Central memory CD4-positive, alpha-beta T cell (primary cell): ENCODE measurements at places on chromosomes 16 and 17.

DNA sequence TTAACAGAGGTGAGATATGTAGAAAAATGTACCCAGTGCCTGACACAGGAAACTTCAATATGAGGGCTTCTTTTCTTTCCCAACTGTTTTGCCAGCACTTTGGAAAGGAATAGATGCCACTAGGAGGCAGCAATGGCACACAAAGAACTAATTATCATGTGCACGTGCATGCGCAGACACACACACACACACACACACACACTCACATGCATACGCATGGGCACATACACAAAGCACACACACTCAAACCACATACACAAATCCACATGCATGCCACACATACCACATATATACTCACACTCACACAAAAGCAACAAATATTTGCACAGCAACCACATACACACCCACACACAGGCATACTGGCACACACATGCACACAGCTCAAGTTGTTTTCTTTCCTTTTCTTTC, 8.8 kb upstream of the CEP112 start:
- peak; percentile 36 for DNase-seq

GRCh38 chr17:61828694-61829093, 34.6 kb downstream of the BRIP1 start:
- no peak for DNase-seq

DNA sequence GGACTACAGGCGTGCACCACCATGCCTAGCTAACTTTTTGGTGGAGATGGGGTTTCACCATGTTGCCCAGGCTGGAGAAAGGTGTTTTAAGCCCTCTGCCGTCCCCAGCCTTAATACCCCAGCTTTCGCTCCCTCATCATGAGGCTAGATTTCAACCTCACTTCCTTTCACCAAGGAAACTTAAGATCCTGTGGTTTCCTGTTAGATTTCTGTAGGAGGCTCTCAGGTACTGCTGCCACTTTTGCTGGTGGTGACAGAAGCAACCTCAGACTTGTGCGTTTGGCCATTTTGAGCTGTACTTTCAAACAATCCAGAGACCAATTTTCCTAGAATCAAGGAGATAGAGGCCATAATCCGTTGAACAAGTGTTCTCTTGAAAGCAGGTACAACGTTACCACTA, 36.2 kb downstream of the MPHOSPH6 start:
- DNase-seq = peak; percentile 39

- DNase-seq = peak; percentile 66
Measured at GRCh38 chr17:66255112-66255511, 25.9 kb upstream of the APOH start.

DNA sequence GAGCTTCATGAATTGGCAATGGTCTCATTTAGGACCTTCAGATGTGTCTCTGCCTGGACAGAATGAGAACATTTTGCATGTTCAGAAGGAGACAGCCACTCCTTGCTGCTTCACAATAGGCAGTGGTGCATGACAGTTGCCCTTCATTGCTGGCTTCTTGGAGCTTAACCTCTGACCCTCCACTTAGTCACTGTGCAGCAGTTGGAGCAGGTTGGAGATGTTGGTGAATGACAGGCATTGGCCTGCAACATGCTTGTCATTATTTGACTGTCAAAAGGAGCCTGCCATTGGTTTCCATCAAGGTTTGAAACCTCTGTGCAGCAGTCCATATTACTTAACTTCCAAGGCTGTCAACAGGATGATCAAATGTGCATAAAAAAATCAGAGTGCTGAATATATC, 22.7 kb downstream of the FTO start:
- DNase-seq = no peak

DNA sequence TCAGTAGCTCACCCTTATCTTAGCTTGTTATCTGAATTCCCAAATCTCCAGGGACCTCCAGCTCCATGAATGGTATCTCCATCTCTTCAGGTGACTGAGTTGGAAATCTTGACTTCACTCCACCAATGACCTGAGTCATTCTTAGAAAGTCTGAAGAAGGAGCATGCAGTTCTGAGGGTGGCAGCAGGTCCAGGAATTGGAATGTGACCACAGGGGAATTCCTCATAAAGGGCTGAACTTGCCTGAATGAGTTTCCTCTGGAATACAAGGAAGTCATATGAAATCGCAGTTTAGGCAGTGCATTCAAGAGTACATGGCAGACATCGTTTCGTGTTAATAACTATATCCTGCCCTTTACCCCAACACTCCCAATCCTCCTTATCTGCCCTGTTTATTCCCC, 12.5 kb upstream of the PYY start:
- no peak for DNase-seq

- DNase-seq = no peak
Measured at GRCh38 chr17:42667088-42667951, 8.2 kb downstream of the TUBG2 start.

GRCh38 chr17:37750768-37751475, 6.1 kb upstream of the HNF1B start:
- DNase-seq = no peak

DNA sequence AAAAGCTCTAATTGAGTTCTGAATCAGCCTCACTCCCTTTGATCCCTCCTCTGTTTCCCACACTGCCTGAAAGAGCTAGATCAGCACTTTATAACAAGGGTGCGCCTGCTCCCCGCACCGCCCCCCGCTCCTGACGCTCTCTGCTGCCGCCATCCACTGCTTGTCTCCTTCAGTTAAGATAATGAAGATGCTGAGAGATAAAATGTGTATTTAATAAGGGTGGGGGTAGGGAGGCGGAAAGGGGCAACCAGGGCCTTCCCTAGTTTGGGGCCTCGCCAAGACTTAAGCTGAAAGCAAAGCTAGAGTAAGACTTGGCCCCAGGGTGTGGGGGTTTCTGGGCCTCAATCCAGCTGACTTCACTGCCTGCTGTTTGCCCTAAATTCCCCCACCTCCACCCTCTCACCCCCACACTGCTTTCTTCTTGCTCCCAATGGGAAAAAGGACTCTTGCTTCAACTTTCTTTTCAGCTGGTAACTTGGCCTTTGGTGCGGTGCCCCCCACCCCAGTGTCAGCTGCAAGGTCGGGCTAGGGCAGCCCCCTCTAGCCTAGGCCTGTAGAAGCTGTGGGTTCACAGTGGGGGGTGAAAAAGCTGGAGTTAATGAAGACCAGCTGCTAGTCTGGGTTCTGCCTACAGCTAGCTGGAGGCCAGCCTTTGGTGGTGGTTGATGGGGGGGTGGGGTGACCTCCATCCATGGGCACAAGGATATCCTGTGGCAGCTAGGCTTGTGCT, 1.8 kb upstream of the RARA start:
- no peak for DNase-seq

- no peak for DNase-seq
Measured at GRCh38 chr16:58518083-58518979, 3.0 kb downstream of the SETD6 start.

DNA sequence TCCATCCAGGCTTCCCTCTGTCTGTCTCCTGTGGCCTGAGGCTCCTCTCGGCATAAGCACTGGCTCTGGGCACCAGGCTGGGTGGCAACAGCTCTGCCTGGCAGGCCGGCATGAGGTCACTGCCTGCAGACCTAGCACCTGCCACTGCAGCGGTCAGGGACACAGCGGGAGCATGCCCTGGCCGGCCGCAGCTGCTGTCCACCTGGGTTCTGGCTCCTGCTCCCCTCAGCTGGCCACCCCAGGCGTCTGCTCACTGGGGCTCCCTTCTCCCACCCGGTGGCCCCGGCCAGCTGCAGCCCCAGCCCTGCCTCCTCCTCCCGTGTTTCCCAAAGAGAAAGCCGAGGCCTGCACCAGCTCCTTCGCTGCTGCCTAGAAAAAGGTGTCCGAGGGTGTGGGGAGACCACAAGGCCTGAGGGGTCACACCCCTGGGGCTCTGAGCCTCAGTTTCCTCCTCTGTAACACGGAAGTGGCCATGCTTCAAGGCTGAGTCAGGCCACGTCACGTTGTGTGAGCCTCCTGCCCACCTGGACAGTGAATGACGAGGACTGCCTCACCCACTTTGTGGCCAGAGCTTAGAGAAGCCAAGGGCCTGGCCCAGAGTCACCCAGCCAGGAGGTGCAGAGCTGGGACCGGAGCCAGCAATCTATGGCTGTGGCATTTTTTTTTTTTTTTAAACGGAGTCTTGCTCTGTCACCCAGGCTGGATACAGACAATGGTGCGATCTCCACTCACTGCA, 6.7 kb downstream of the NTHL1 start:
- DNase-seq = no peak

DNA sequence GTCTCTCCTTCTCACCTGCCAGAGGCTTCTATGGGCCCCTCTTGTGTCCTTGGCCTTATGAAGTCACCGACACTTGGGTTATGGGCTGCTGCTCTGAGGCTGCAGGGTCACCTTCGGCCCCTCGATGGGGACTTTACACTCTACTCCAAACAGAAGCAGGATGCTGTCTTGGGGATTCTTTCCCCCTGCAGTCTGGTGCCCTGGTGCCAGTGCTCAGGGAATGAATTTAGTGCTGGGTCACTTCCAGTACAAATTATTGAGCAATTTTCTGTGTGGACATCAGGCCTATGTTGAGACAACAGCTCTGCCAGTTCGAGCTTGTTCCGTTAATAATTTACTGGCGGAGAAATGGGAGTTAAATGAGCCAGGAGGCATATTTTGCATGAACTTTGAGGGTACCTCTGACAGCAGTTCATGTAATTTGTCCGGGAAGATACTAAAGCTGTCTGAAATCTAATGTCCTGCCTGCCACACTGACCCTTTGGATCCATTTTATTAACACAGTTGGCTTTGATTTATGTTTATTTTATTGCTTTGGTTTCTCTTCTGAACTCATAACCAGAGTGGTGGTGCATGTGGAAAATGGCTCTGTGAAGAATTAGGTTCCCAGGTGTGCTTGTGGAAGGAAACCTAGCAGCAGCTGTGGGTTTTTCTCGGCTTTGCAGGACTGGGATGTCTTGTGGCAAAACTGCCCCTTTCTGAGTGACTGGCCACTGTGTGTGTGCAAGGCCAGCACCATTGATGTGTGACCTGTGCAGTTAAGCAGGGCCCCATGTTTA, 34.1 kb upstream of the DHX8 start:
- DNase-seq = no peak

GRCh38 chr17:27496437-27496943, 40.2 kb downstream of the KSR1 start:
- DNase-seq = no peak

DNA sequence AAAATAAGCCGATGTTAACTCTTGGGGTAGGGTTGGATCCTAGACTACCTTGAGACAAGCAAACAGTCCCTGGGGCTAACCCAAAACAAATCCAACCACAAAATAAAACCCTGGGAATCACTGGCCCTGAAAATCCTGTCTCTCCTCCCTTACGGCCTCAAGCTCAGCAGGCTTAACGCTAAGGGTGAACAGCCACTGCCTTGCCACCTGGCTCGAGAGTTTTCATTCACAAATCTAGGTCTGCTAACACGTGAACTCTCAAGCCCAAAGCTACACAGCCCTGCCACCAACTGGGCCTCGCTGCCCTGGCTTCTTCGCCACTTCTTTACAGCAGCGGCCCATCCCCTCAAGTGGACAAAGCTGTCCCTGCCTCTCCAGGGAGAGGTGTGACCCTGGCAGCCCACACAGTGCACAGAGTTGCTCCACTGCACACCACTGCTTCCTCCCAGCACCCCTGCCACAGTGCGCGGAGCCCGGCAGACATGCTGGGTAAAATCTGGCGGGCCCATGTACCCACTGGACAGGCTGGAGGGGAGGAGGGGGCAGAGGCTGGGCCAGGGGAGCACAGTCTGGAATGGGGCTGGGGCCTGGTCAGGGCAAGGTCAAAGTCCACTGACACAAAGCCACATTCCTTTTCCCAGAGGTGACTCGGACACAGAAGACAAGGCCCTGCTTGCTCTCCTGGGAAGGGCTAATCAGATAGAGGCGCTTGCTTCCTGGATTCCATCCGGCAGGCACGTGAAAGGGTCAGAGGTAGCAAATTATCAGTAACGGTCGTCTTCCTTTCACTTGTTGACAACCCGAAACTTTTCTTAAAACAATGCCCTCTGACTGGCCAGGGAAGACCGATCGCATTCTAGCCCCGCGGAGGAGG, 996 bp downstream of the PCYT2 start:
- no peak for DNase-seq

DNA sequence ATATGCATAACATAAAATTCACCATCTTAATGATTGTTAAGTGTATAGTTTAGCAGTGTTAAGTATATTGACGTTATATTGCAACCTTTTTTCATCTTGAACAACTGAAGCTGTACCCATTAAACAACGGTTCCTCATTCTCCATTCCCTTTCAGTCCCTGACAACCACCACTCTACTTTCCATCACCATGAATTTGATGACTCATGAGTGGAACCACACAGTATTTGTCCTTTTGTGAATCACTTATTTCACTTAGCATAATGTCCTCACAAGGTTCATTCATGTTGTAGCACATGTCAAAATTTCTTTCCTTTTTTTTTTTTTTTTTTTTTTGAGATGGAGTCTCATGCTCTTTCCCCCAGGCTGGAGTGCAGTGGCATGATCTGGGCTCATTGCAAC, 46.0 kb downstream of the HOXB1 start:
- DNase-seq = no peak

DNA sequence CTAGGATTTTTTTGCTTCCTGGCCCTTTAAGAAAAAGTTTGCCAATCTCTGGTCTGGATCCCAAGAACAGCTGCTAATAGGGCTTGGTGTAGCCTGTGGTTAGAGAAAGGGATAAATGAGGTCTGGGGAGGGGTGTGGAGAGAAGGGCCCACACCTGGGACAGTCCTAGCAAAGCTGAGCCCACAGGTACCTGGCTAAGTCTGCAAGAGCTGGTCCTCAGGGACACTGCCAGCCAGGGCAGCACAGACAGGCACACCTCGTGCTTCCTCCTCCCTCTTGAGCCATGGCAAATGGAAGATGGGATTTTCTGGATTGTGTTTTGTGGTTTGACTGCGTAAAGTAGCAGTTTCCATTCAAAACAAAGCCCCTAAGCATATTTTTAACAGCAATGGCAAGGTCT, 217.5 kb downstream of the SOX9 start:
- no peak for DNase-seq

- no peak for DNase-seq
Measured at GRCh38 chr17:63345611-63346010, 100.5 kb downstream of the CYB561 start.

DNA sequence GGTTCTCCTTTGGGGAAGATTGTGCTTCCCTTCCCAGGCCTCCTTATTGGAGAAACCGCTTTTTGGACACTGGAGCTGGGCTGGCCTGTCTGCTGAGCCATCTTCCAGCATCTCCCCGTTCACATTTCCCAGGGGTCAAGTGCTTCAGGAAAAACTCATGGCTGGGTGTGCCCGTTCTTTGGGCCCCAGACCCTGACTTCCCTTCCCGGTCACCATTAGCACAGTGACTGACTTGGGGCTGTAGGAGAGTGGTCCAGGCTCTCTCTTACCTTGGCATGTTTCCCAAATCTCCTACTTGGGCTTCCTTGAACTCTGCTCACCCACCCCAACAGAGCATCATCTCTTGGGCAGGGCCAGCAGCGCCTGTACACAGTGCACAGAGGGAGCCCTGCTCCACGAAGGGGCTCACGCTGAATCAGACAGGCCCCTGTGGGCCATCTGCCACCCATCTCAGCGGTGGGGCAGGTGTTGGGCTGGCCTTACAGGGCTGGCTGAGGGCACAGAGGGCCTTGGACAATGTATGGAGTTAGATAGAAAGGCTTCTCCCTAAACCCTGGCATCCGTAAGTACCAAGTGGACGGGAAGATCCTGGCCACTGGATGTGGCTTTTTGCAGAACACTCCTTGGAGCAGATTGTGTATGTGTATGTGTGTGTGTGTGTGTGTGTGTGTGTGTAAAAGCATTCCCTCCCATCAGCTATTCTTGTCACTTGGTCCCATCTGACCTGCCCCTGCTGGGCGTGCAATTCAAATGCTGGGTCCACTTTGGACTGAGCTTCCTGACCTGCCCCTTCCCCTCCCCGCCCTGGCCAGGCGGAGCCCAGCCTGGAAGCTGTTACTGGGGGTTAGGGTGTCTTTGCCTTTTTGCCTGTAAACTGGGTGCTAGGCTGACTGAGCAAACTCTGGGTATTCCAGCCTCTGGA, 24.9 kb upstream of the CDC42EP4 start:
- DNase-seq = no peak
